ENCODE measurements at places on chromosomes 6 and 20.
A peak's percentile ranks its signal among the peaks of the same experiment; 100 is the strongest.

GRCh38 chr20:39775110-39775509 is 813.0 kb downstream of the DHX35 start:
- DNase-seq = no peak

DNA sequence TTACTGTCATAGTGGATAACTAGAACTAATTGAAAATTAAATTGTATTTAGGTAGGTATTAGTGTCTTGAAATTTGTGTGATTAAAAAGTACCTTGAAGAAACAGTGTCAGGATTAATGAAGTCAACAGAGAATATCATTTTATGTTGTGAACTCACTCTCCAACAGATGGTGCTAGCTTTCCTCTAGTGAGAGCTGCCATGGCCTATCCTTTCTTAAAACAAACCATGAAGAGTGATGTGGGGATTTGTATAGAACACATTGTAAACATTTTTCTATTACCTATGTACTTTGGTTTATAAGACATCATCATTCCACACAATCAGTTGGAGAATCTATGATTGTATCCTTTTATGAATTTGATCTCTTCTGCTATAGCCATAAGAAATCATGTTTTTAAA is 4.8 kb upstream of the SRSF12 start:
- no peak for DNase-seq

DNA sequence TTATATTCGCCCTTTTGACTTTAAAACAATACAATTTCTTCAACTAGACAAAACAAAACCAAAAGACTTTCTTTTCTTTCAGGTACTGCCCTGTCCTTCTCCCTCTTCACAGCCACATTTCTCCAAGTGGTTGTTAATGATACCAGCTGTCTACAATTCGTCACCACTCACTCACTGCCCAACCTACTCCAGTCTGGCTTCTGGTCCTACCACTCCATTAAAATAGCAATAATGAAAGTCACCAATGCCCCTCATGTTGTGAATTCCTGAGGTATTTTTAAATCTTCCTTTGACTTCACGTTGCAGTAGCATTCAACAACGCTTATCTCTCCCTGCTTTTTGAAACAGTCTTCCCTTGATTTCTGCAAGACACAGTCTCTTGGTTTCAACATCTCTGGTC is 11.6 kb upstream of the MAN1A1 start:
- DNase-seq = no peak

- no peak for DNase-seq
Observed at GRCh38 chr20:7106910-7107309, 339.4 kb downstream of the BMP2 start.

- no peak for DNase-seq
Observed at GRCh38 chr6:143696664-143697000, 18.9 kb downstream of the PHACTR2 start.

DNA sequence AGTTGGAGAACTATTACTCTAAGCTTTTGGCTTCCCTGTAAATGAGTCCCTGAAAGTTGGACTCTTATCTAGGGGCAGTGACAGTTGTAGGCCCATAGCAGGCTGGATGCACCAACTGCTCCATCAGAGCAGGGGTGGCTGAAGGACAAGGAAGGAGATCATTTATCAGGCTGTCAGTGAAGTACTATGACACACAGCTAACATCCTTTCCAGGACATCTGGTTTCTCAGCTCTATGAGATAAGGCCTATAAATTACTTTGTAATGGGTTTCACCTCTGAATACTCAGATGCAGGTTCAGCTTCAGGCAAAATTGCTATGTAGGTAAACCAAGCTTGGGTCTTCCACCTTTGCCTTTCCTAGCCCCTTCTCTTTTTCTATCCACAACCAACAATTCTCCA is 468.5 kb downstream of the KIF16B start:
- DNase-seq = no peak

GRCh38 chr6:125747589-125748405 is 1.6 kb upstream of the HEY2 start:
- DNase-seq = peak; percentile 36

DNA sequence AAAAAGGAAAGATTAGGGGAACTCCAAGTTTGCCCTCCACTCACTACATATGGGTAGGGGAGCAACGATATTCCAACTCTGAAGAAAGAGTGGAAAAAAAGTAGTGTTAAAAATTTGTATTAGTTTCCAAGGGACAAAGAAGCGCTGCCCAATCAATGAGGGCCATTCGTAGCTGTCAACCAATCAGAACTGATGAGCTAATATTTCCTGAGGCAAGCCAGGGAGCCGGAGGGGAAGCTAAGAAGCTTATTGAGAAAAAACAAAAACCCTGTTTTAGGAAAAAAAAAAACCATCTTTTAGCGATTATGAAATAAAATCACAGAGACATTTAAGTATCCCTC is 59.5 kb downstream of the TRIM38 start:
- peak; percentile 16 for DNase-seq

- DNase-seq = no peak
Observed at GRCh38 chr6:122214605-122215318, 184.7 kb upstream of the HSF2 start.

DNA sequence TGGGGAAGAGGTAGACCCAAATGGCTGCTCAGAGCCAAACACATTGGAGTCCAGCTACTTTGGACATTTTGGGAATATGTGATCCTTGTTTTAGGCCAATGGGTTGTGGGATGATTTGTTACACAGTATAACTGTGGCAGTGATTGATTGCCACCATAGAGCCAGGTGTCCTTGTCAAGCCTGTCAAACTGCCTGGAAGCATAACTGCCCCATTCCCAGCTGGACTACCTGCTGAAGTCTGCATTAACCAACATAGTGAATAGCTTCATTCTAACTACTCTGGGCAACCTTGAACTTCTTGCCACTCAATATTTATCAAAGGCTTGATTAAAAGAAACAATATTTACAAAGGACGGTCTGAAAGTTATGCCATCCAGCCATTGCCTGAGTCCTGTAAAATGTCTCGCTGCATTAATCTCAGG is 164.7 kb downstream of the LINC00237 start:
- DNase-seq = no peak

- DNase-seq = no peak
Observed at GRCh38 chr6:79543886-79544285, 6.7 kb upstream of the LCA5 start.

DNA sequence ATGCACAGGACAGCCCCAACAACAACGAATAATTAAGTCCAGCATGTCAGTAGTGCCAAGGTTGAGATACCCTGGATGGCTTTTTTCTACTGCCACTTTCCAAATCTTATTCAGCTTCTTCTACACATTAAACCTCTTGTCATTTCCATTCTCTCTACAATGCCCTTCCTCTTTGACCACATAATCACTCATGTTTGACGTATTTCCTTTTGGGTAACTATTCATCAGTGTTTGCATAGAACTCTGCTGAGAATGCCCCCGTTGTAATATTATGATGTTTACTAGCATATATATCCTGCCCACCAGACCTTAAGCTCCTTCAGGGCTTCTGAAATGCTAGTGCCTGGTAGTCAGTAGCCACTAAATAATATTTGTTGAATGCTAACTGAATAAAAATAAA is 515.3 kb upstream of the RNF217 start:
- DNase-seq = no peak

- no peak for DNase-seq
Observed at GRCh38 chr6:65799389-65799788, 92.4 kb upstream of the EYS start.

GRCh38 chr6:90266905-90267621 is 29.6 kb downstream of the BACH2 start:
- no peak for DNase-seq

DNA sequence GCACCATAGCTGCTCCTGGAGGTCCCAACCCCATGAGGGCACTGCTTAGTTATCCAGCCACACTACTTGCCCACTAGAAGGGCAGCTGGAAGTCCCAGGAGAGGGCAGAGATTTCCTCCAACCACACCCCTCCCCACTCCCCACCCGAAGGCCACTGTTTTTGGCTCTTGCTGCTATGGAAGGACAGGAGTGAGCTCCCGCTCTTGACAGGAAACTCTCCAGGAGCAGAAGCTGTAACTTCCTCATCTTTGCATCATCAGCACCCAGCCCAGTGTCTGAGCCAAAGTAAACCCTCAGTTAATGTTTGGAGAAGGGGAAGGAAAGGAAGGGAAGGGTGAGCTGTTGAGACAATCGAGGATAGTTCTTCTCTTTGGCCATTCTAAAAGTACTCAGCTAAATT is 120.7 kb downstream of the MTFR2 start:
- no peak for DNase-seq

GRCh38 chr6:142300302-142300701 is 1.5 kb upstream of the ADGRG6 start:
- DNase-seq = no peak

- DNase-seq = no peak
Observed at GRCh38 chr20:24079661-24080412, 91.3 kb upstream of the GGTLC1 start.

- no peak for DNase-seq
Observed at GRCh38 chr20:44014807-44015732, 100.4 kb downstream of the TOX2 start.

GRCh38 chr6:434051-434705 is 42.6 kb downstream of the IRF4 start:
- DNase-seq = no peak

Data from activated CD4-positive, alpha-beta T cell treated with anti-CD3 and anti-CD28 coated beads, Interleukin-2, amount 50 U/mL, for 1 hour (primary cell).